ENCODE measurements at places on chromosomes 2 and 18.
A peak's percentile ranks its signal among the peaks of the same experiment; 100 is the strongest.

DNA sequence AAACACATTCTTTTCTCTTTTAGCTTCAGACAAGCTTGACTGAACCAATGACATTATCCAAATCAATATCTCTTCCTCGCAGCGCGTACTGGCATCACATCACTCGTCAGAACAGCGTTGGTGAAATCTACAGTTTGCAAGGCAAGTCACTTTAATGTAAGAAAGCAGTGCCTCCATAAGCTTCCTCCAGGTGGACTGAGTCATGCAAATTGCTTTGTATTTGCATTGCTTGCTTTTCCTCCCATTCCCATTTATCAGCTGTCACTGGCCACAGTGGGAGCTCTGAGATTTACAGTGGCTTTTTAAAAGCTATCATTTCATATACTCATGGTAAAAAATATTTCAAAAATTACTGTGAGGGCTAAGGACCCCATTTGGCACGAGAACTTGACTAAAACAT is 189.9 kb downstream of the CD226 start:
- no peak for DNase-seq

- no peak for DNase-seq
Measured at GRCh38 chr2:233434666-233435330, 80.5 kb downstream of the DGKD start.

- DNase-seq, result no peak
Measured at GRCh38 chr18:74512321-74513053, 16.3 kb downstream of the CNDP2 start.

- DNase-seq, result no peak
Measured at GRCh38 chr2:8472545-8473323, 209.1 kb upstream of the ID2 start.

- DNase-seq, result no peak
Measured at GRCh38 chr2:199819746-199820145, 31.2 kb downstream of the FTCDNL1 start.

DNA sequence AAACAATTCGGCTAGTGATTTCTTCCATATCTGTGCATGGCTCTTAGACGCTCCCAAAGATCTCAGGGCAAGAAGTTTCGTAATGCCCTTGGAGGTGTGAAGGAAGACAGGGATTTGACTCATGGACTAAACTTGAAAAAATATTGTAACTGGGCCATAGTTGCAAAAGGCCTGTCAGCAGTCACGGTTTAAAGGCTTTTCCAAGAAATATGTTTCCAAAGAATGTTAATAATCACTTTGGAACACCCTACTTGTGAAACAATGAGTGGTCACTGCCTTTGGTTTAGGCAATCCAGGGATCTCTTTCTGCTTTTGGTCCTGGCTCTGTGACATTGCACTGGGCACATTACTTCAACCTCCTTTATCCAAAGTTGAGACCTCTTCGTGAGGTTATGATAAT is 102.5 kb upstream of the RASGRP3 start:
- no peak for DNase-seq

GRCh38 chr2:3523551-3524041 is 4.3 kb upstream of the ADI1 start:
- DNase-seq, result no peak

GRCh38 chr18:63161761-63162195 is 157.8 kb downstream of the BCL2 start:
- peak; percentile 53 for DNase-seq

DNA sequence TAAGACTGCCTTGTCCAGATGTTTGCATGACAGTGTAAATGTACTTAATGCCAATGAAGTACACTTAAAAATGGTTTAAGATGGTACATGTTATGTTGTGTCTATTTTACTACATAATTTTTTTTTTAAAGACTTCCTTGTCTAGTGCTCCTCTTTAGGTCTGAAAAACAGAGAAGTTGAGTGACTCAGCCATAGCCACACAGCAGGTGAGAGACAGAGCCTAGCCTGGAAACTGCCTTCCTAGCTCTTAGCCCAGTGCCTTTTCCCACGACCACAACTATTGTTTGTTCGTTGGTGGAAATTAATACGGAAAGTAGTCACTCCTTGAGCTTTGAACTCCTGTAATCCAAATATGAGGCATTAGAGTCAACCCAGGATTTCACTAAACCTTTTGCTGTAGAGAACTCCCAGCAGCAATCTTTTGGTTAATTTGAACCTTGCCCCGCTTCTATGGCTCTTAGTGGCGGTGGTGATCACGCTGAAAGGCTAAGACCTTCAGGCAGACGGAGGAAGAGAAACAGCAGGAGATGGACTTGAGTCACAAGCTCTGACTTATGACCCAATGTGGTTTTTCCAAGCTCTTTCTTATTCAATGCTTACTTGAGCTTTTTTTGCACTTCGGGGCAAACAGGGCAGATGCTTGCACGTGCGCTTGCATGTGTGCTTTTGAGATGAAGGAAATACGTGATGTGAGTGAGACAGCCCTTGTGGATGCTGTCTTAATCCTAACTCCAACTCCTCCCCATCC is 21.2 kb downstream of the TRIB2 start:
- DNase-seq, result no peak

- DNase-seq, result no peak
Measured at GRCh38 chr18:59950215-59950944, 50.6 kb downstream of the PMAIP1 start.

DNA sequence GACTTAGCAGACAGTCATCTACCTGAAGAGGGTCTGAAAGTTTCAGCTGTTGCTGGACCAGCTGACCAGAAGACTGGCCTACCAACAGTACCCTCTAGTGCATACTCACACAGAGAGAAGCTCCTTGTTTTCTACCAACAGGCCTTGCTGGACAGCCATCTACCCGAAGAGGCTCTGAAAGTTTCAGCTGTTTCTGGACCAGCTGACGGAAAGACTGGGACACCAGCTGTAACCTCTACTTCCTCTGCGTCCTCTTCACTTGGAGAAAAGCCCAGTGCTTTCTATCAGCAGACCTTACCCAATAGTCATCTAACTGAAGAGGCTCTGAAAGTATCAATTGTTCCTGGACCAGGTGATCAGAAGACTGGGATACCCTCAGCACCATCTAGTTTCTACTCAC is 63.2 kb downstream of the ALMS1 start:
- no peak for DNase-seq

DNA sequence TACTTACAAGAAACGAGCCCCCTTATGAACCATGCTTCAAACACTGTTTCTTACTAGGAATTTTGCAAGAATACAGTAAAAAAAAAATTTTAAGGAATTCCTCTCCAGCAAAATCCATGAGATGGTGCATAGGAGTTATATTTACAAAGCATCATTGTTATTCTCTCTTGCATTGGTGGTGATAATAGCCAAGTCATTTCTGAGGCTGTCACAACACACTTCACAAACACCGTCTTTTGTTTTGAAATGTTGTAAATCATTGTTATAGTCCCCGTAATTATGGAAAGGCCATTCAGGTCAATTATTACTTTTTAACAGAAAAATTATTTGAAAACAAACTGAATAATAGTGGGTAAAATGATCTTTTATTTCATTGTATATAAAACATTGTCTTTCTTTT is 60.1 kb downstream of the DYNC1I2 start:
- no peak for DNase-seq

GRCh38 chr2:217481577-217481976 is 521.2 kb downstream of the TNS1 start:
- no peak for DNase-seq

All from stimulated activated CD4-positive, alpha-beta T cell treated with anti-CD3 and anti-CD28 coated beads, Interleukin-1b, Interleukin-23, amount 100 ng/mL, for 1 hour (primary cell).